Activated CD4-positive, CD25-positive, alpha-beta regulatory T cell (primary cell): ENCODE measurements at places on chromosomes 3 and 15.

DNA sequence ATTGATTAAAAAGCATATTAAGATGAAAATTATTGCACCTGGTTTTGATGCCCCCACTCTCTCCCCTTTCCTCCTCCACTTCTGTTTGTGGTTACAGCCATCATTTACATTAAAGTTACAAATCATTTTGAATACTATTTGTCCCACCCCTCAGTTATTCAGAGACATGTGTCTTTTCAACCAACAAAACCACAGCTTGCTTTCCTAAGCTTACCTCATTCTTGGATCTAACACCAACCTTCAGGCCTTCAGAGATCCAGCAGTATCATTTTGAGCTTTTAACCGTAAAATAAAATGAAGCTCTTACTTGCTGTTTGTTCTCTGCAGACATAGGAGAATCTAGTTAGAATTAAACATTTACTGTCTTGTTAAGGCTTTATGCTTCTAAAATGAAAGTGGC is 4.7 kb downstream of the PXYLP1 start:
- DNase-seq: no peak

DNA sequence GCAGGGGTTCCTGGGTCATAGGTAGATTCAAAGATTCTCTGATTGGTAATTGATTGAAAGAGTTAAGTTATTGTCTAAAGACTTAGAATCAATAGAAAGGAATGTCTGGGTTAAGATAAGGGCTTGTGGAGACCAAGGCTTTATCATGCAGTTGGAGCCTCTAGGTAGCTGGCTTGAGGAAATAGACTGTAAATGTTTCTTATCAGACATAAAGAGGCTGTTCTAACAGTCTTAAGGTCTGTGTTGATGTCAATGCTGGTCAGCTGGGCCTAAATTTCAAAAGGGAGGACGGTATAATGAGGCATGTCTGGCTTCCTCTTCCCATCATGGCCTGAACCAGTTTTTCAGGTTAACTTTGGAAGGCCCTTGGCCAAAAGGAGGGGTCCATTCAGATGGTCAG is 48.9 kb downstream of the GASK1A start:
- no peak for DNase-seq

DNA sequence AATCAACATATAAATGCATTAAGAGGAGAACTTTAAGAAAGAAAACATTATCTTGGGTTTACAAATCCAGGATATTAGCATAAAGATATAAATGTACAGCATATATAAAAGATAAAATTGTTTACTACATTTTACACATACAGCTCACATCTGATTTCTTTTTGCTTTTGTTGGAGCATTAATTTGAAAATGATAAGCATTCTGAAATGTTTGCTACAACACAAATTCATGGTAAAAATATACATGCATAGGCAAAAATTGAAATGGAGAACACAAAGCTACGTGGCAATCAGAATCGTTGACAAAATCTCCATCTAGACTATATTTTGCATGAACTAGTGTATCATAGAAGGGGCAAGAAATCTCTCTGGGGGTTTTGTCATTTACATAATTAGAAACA is 159.1 kb downstream of the TIGIT start:
- no peak for DNase-seq

GRCh38 chr3:102176333-102177050 is 258.3 kb upstream of the ZPLD1 start:
- DNase-seq: no peak

DNA sequence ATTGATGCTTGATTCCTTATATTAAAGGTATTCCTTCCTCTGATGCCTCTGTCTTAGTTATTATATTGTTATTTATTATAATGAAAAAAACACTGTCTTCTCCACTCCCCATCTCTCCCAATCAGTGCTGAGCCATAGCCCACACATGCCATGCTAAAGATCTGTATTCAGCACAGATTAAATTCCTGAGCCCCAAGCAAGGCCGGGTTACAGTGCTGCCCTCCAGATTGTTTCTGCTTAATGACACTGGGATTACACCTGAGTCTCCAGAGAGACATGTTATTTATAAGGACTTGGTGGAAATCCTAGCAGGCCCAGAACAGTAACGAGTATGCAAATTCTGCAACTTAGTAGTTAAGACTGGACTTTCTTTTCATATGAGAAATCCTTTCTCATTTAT is 305.9 kb upstream of the UMPS start:
- DNase-seq: no peak

GRCh38 chr3:139538733-139539132 is 809 bp downstream of the RBP1 start:
- no peak for DNase-seq

GRCh38 chr3:49844464-49845183 is 11.7 kb downstream of the TRAIP start:
- no peak for DNase-seq

DNA sequence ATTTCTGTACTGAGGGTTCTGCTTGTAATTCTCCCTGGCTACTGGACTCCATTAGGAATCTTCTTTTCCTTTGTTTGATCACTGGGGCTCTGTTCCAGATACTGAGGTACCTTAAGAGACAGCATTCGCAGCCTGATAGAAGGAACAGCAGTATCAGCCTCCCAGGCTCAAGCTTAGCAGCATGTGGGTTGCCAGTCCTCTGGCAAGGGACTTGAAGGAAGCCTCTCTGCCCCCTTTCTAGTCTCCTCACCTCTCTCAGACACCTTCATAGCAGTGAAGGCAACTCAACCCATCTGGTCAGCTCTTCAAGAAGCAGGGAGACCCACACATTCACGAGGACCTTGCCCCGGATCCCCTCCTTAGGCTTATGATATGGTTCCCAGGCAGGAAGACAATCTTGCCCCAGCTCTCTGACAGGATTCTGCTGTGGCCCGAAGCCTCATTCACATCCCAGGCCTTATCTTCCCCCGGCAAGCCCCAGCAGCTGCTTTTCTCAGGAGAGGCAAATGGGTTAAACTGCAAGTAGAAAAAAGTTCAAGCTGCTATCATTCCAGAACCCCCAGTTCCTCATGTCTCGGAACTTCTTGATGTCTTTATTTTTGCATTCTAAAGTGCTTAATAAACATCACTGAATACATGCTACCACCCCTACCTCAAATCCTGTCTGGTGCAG is 153.1 kb downstream of the LIPC start:
- DNase-seq: no peak

- no peak for DNase-seq
These were observed 36.2 kb upstream of the ARID3B start for GRCh38 chr15:74504836-74505235.
